Stimulated activated CD4-positive, alpha-beta T cell treated with anti-CD3 and anti-CD28 coated beads, Interleukin-15, amount 100 ng/mL, for 24 hours (primary cell): ENCODE measurements at places on chromosomes 3 and 15.
A peak's percentile ranks its signal among the peaks of the same experiment; 100 is the strongest.

DNA sequence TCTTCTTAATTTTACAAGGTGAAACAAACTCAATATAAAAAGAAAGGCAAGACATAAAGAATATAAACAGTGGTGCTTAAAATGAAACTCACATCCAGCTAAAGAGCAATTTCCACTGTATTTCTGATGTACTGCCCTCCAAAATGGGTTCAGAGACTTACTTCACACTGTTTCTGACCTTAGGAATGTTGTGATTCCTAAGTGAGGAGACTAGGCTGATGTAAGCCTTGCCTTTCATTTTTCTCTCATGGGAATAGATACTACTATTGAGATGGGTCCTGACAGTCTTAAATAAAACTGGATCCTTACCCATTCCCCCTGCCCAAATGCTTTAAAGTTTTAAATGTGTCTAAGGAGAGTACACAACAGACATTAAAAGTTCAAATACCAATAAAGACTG lies 86.9 kb downstream of the CBLB start:
- no peak for DNase-seq

GRCh38 chr3:38001456-38002081 lies 11.0 kb downstream of the VILL start:
- DNase-seq, result no peak

DNA sequence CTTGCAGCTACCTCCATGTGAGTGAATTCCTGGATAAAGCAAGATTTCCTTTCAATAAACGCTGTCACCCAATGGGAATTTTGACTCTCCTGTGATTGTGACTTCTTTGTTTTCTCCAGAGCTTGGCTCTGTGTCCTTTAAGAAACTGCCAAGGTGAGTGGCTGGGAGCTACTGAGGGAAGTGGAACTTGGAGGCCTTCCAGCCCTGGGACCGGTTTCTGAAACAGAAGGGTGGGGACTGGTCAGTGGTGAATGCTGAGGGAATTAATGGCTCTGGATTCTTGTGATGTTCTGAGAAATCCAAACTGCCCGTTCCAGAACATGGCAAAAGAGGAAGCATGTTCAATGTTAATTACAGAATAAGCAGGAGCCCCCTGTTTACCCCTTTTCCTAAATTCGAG lies 41.1 kb upstream of the MYZAP start:
- DNase-seq, result no peak

GRCh38 chr3:197335428-197336132 lies 37.2 kb upstream of the DLG1 start:
- no peak for DNase-seq

DNA sequence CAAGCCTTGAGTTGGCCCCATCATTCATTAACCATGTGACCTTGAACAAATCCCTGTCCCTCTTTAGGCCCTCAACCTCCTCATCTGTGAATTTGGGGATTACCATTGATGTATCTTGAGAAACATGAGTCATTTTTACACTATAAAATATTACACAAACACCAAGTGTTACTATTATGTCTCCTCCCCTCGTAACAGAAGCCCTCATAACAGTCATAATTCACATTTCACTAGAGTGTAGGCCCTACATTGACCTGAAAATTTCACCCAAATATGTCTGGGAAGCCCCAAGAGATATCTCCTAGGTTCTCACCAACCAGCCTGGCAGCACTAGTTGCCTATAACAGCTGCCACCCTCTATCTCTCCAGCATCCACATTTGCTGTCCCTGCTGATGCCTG lies 15.8 kb upstream of the SLC6A1 start:
- no peak for DNase-seq

GRCh38 chr3:122443090-122443489 lies 27.2 kb upstream of the WDR5B start:
- DNase-seq, result no peak

GRCh38 chr15:26126070-26126469 lies 262.9 kb upstream of the ATP10A start:
- DNase-seq, result no peak

DNA sequence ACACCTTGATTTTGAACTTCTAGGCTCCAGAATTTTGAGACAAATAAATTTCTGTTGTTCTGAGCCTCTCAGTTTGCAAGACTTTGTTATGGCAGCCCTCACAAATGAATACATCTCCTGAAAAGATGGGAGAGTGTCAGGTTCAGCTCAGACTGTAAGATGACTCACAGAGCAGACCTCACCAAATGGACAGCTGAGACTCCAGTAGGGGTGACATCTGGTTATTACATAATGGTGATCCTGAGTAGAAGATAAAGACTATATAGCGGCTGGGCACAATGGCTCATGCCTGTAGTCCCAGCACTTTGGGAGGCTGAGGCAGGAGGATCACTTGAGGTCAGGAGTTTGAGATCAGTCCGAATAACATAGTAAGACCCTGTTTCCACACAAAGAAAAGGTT lies 26.2 kb upstream of the MTMR14 start:
- DNase-seq, result no peak

DNA sequence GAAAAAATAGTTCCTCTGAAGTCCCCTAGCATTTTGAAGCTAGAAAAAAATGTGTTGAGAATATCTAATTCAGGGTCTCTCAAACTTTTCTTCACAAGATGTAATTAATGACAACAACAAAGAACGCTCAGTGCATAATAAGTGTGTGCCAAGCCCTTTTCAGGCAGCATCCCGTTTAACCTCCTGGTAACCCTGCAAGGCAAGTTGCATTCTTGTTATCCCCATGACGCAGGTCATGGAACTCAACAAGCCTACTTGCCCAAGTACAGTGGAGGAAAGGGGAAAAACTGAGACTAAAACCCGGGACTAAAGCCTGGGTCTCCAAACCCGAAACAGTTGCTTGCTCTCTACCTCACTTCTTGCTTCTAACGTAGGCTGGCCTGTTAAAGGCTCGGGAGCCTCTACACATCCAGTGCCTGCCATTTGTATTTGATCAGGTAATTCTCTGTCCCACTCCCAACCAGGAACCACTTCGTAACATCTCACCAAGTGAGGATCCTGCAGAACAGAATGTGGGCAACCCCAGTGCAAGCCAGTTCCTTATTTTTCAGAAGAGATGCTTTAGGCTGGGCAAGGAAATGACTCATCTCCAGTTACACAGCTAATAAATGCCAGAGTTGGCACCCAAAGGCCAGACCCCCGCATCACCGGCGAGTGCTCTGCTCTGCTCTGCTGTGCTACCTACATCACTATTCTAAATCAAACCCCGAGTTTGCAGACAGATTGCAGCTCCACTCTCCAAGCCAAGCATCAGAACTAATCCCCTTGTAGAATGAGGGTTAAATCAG lies 28.3 kb downstream of the LMCD1 start:
- DNase-seq, result no peak

DNA sequence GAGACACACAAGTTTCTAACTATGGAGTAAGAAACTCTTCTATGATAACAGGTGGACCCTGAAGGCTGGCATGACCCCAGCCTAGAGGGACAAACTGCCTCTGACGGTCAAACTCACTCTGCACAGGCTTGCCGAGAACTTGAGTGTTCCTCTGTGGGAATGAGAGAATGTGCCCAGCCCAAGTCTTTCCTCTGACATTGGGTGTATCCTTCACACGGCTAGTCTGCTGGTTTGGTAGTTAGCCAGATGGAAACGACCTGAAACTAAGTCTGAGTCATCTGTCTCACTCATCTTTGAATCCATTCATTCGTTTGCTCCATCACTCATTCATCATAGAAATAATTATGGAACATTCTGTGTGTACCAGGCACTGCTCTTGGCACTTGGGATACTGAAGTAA lies 198.4 kb downstream of the ATP10A start:
- DNase-seq, result no peak

DNA sequence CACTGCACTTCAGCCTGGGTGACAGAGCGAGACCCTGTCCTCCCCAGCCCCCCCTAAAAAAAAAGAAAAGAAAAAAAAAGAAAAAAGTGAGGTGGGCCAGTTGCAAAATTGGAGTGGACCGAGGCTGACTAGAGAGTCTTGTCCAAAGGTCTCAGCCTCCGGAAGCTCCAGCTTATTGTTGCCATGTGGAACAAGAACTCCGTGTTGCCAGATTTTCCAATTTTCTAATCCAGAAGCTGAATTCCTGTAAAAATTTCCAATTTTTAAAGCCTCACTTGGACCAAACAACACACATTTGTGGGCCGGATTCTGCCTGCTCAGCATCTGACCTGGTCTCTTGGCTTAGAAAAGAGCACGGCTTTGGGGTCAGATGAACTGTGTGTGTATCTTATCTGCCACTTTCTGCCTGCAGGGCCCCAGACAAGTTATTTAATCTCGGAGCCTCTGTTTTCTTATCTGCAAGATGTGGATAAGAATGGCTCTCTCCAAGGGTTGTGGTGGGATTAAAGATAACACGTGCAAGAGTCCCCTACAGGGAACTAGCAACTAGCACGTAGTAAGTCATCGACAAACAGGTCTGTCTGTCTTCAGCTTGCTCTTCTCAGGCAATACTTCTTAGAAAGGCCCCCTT lies 73.7 kb upstream of the TLE3 start:
- no peak for DNase-seq

DNA sequence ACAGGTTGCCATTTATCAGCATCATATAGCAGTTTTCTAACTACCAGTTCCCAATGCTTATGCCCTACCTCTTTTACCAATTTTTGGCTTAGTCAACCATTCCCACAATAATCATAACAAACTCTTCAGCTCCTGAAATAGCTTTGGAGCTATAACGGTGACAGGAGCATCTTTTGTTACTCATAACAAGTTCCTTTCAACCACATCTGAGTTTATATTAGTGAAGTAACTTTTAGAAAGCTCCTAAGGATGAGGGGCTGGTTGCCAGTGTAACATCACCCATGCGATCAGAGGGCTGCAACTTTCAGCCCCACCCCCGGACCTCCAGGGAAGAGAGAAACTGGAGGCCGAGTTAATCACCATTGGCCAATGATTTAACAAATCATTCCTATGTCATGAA lies 495.3 kb upstream of the RASGRP1 start:
- DNase-seq, result no peak

- DNase-seq, result no peak
Observed at GRCh38 chr15:68303134-68303533, 25.6 kb downstream of the FEM1B start.

DNA sequence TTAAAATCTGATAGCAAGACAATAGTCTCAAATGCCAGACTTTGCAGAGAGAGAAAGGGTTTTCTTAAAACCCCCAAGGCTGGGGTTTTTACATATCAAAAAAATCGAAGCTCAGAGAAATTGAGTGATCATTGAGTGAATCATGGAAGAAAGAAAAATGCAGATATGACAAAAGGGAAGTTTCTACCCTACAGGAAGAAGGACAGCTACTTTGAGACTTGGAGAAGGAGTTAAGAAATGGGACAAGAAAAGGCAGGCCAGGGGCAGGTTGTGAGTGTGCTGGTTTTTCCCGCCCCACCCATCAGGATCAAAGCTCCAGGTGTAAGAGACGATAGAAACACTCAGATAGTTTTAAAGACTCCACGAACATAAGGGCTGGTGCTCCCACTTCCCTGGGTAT lies 18.6 kb downstream of the TMEM158 start:
- no peak for DNase-seq

GRCh38 chr3:41668379-41668778 lies 293.5 kb downstream of the ULK4 start:
- no peak for DNase-seq

GRCh38 chr3:106850437-106850836 lies 526.8 kb upstream of the CCDC54 start:
- DNase-seq, result no peak

- no peak for DNase-seq
Observed at GRCh38 chr15:100207053-100207452, 134.7 kb downstream of the ADAMTS17 start.

- DNase-seq, result no peak
Observed at GRCh38 chr15:26015516-26016075, 152.5 kb upstream of the ATP10A start.

DNA sequence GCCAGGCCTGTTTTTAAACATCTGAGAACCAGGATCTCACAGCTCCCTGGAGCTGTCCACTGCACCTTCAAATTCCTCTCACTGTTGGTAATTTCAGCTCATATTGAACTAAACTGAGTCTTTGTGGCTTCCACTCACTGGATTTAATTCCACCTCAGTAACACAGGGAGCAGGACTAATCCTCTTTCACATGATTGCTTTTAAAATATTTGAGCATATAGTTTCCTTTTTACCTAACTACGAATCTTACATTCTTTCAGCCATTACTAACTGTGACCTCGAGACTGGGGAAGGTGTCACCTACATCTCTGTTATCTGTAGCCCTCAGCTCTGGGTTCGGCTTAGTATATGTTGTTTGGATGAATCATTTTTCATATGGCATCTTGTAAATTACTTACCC lies 194.3 kb upstream of the C2CD4B start:
- no peak for DNase-seq

DNA sequence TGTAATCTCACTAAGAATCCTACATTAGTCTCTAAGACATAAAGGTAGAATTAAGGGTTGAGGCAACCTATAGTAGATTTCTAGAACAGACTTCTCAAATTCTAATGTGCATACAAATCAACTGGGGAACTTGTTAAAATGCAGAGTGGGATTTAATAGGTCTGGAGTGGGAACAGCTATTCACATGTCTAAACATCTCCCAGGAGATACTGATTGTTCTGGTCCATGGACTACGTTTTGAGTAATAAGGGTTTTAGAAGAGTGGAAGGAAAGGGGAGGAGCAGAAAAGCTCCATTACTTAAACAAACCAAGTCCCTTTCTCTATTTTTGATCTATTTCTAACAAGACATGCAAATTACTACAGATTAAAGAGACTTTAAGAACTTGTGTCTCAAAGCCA lies 524.8 kb downstream of the TUSC7 start:
- DNase-seq, result no peak

DNA sequence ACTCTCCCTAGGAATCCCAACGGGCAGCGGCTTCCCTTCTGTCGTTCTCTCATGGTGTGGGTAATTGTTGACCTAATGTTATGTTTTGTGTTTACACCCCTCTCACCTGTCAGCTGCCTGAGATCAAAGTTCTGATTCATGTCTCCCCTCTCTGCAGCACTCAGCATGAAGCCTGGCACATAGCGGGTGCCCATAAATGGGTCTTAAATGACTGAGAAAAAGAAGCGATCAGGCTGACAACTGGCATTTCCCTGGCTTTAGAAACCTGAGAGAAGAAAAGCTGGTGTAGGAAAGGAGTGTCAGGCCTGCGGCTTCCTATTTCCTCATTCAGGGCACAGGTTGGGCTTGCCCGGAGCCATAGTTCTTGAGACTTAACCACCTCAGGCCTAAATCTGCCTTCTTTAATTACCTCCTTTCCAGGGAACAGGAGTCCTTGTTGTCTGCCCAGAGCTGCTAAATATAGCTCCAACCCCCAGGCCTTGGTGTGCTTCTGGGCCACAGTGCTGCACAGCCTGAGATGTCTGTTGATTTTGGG lies 31.8 kb downstream of the LPP start:
- DNase-seq, result no peak

- DNase-seq, result no peak
Observed at GRCh38 chr15:76664895-76665294, 240.2 kb downstream of the SCAPER start.

- DNase-seq, result no peak
Observed at GRCh38 chr15:70029297-70029701, 68.4 kb downstream of the TLE3 start.

GRCh38 chr15:63892794-63893441 lies 59.2 kb upstream of the HERC1 start:
- DNase-seq, result peak; percentile 85
